Anterior cingulate cortex (tissue), 58 donors: ENCODE measurements at places on chromosomes 3 and 15.
A peak's percentile ranks its signal among the peaks of the same experiment; 100 is the strongest.

- peak; percentile 5 for DNase-seq
Observed at GRCh38 chr3:44439499-44440295, 37.8 kb downstream of the ZNF445 start.

- DNase-seq = no peak
Observed at GRCh38 chr15:58019503-58020376, 45.8 kb downstream of the ALDH1A2 start.

DNA sequence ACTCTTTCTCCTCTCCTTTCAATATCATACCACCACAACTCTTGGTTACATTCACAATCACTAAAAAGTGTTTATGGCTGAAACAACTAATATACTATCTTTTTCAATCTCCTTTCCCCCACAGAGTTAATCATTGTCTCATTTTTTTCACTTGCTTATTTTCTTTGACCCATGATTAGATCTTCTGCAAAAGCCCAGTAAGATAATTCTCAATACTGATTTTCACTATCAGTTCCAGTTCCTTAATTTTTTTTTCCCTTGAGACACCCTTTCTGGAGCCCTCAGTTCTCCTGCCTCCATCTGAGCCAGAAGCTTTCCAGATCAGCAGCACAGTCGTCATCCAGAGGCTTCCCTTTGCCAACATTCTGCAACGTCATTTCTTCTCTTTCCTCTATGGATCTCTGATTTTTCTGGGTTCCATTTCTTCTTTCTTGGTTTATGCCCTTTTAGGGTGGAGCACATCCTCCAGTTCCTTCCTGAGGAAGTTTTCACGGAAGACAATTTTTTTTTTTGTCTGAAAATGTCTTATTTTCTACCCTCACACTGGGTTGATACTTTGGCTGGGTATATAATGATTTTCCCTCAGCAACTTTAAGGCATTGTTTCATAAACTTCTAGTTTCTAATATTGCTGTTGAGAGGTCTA, 88.7 kb upstream of the C15orf39 start:
- no peak for DNase-seq

GRCh38 chr3:139546772-139547171, 7.2 kb upstream of the RBP1 start:
- DNase-seq = no peak

- DNase-seq = no peak
Observed at GRCh38 chr15:77219841-77220240, 148.9 kb upstream of the TSPAN3 start.

- DNase-seq = no peak
Observed at GRCh38 chr15:76983590-76984375, 11.1 kb upstream of the PSTPIP1 start.

DNA sequence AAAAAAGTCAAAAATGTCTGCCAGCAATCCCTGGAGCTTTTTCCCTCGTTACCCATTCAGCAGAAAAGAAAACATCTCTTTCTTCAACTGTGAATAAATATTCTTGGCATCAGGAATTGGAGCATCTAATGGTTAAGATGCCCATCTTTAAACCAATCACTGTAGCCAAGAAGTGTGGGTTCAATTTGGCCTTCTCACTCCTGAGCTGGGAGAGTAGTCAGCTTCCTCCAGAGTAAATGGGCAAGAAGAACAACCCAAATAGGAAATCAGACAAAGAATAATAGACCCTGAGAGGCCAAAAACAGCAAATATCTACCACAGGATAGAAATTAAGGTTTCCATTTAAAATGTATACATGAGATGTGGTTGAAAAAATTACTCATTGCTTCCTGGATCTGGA, 508.0 kb upstream of the MDFIC2 start:
- DNase-seq = no peak

- no peak for DNase-seq
Observed at GRCh38 chr3:82633319-82633718, 871.9 kb upstream of the GBE1 start.

DNA sequence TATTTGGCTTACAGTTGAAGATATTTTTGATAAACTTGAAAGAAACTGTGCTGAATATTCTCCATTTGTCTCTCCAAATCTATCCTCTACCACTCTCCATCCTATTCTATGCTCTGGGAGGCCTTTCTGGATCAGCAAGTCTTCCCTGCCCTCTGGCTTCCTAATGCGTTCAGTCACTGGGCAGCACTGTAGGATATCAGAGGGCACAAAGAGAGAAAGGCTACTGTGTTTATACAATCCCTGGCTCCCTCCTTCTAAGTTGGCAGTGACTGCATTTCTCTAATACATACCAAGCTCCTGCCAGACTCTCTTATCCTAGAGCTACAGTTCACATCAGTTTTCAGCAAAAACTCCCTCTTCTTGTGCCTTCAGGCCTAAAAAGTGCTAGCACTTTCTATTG, 102.1 kb upstream of the FHIT start:
- peak; percentile 1 for DNase-seq

DNA sequence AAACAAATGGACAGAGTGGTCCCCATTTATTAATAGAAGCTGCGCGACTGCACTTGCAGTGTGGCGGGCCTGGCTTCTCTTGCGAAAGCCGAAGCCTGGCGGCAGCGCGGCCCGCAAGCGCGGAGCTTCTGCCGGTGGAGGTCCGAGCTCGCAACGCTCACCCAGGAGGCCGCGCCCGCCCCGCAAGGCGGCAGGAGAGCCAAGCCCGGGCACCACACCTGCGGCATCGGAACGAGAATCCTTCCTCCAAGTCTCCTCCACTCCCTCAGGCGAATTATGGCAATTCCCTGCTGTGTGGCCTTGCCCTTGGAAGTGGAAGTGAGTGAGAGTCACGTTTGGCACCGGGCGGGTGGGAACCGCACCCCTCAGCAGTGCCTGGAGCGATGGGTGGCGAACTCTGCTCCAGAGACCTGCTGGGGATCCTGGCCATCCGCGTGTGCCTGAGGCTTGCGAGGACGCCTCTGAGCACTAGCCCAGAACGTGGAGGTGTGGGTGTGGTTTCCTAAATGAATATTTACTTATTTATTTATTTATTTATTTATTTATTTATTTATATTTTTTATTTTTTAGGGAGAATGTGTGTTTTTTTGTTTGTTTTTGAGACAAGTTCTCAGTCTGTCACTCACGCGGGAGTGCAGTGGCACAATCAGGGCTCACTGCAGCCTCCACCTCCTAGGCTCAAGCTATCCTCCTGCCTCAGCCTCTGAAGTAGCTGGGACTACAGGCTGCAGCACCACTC, 133.7 kb upstream of the UBE2E1 start:
- DNase-seq = no peak

- no peak for DNase-seq
Observed at GRCh38 chr3:190401963-190402362, 14.0 kb downstream of the CLDN16 start.

GRCh38 chr3:13526626-13526949, 22.3 kb upstream of the FBLN2 start:
- DNase-seq = no peak

DNA sequence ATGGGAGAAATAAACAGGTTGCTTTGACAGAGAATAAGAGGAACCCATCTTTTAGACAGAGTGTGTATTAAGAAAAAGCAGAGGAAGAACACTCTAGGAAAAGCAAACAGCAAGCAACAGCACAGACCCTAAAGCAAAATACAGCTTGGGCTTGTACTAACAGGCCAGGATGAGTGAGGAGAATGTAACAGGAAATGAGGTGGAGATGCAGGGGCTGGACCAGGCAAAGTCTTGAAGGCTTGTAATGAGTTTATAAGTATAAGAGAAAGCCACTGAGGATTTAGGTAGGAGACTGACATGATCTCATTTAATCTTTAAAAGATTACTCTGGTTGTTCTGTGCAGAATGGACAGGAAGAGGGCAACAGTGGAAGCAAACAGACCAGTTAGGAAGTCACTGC, 4.9 kb downstream of the UBR1 start:
- DNase-seq = no peak
